ENCODE measurements at places on chromosomes 6 and 20. TPM values are rescaled to one million over a fixed set of nuclear protein-coding genes. Genes with fewer than 3 reads are reported as not detected.
A peak's percentile ranks its signal among the peaks of the same experiment; 100 is the strongest.

DNA sequence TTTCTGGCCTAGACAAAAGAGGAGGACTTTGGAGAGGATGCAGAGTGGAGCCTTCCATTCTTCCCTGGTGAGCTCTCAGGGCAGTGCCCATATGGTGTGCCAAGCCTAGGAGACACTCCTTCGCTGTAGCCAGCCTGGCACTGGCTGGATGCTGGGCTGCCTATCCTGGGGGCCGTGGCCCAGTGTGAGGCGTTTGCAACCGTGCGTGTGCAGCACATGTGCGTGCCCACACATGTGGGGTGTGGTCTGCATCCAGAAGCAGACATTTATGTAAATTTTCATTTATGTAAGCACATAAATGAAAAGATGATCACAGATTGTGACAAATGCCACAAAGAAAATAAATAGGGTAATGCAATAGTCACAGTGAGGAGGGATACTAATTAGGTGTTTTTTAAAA, 35.8 kb upstream of the ZNF831 start:
- DNase-seq, result no peak

DNA sequence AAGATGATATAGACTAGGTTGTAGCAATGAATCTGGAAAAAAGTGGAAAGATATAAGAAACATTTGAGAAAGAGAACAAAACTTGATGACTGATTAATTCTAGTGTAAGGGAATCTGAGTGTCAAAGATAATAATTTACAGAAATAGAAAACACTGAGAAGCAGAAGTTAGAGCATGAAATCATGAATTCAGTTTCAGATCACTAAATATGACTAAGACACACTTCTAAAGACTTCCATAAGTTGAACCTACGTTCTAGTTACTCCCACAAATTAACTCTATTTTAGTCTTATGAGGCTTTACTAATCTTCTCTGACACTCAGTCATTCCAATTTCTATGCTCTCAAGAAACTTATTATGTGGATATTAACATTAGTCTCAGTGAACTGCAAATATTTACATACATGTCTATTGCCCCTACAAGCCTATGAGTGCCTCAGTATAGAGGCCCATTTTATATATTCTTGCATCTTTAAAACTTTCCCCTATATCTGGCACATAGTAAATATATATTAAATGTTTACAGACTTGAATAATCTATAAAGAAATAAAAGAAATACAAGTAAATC, 30.4 kb downstream of the IBTK start:
- no peak for DNase-seq

GRCh38 chr20:63553933-63554290, at the start of gene FNDC11:
FNDC11 (plus strand) TSS chr20:63554159; CDS start chr20:63555664, 1,505 bp downstream.
- DNase-seq, result peak; percentile 58

Gene SLC25A27
- 29.5 TPM for total RNA-seq

Data from stomach (tissue), 19 donors.